ENCODE measurements at places on chromosomes 7 and 10. TPM values are rescaled to one million over a fixed set of nuclear protein-coding genes. Genes with fewer than 3 reads are reported as not detected.

DNA sequence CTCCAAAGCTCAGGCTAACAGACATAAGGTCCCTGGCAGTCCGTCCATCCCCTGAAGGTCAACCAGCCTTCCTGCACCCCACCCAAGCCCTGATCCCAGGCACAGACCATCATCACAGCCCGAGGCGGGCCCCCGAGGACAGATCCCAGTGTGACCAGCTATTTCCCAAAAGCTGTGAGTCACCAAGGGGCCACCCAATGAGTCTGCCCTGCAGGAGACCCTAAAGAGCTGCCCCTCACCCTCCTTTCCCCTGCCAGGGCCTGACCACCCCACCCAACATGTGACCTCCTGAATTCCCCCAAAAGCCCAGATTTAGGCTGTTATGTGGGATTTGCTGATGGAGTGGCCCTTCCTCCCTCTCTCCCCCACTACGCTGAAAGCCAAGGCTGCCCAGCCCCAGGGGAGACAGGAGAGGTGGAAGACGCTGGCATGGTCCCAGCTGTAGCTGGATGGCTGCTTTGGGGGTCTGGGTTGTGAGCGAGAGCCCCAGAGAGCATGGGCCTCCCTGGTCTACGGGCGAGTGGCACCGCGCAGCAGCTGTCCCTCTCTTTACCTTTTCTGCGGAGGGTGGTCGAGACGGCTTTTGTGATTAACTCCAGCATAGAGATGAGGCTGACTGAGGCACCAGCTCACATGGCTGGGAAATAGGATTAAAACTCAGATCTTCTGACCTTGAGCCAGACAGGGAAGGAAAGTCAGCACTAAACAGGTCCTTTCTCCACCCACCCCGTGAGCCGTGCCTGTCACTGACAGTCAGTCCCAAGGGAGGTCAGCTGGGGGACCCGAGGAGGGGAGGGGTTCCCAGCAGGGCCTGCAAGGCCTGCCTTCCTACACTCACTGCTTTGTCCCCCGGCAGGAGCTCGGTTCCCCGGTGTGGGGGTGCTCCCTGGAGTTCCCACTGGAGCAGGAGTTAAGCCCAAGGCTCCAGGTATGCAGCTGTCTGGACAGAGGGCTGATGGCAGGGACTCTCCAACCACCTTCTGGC is 16.7 kb downstream of the ELN start:
- no peak for DNase-seq

DNA sequence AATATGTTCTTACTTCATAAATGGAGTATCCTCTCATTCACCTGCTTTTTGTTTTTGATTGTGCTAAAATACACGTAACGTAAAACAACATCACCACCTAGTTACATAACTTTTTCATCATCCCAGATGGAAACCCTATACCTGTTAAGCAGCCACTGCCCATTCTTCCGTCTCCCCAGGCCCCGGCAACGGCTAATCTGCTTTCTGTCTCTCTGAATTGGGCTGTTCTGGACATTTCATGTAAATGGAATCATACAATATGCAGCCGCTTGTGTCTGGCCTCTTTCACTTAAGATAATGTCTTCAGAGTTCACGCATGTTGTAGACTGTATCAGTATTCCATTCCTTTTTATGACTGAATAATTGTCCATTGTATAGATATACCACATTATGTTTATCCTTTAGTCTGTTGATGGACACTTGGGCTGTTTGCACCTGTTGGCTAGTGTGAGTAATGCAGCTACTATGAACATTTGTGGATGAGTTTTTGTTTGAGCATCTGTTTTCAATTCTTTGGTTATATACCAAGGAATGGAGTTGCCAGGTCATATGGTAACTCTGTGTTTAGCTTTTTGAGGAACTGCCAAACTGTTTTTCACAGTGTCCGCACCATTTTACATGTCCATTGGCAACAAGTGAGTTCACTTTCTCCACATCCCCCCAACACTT is 14.1 kb upstream of the SUN1 start:
- DNase-seq = no peak

GRCh38 chr7:27303026-27303425 is 60.4 kb downstream of the EVX1 start:
- DNase-seq = no peak

GRCh38 chr7:74012842-74013249 is 15.1 kb upstream of the ELN start:
- no peak for DNase-seq

GRCh38 chr10:124002391-124003069 is 90.9 kb downstream of the CHST15 start:
- no peak for DNase-seq

DNA sequence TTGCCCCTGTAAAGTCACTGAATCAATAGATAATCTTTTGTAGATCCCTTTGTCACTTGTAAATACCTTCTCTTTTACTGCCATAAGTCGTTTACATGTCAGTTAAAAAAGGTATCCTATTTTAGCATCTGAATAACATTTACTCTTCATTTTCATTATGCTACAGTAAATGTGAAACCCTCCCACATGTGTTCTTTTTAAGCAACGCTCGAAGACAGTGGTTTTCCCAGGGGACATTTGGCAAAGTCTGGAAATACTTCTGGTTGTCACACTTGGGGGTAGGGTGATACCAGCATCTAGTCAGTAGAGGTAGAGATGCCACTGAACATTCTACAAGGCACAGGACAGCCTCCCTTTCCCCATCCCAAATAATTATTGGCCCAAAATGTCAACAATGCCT is 23.7 kb downstream of the ATAD1 start:
- no peak for DNase-seq

DNA sequence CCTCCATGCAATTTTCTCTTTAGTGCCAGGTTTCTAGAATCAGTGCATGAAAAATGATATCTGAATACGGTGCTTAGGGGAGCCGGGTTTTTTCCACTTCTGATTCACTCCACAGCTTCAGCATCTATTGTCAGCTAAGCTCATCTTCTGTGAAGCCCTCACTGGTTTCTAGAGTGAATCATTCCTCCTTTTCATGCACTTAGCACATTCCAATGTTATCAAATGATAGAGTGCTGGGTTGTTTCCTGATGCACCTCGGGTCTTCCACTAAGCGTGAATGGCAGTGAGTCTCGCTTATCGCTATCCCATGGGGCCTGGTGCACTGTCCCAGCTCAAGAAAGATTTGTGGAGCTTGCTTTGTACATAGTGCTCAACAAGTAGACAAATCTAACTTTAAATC is 170.9 kb upstream of the RHEB start:
- DNase-seq = no peak

- no peak for DNase-seq
Observed at GRCh38 chr10:103605359-103606096, 112.0 kb downstream of the NEURL1 start.

DNA sequence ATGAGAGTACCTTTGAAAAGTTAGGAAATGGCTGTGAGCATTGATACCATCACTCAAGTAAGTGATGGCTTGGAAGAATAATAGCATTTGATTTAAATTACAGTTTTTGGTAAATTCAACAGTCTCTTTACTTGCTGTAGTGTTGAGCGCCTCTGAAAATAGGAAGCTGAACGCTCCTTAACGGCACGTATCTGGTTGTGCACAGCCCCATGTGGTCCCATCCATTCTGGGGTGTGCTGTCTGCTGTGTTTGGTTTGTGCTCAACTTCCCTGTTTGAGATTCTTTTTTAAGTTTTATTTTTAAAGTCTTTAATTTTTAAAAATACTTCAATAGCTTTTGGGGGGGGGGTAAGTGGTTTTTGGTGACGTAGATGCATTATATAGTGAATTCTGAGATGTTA is 51.5 kb downstream of the DNAJB6 start:
- DNase-seq = no peak

DNA sequence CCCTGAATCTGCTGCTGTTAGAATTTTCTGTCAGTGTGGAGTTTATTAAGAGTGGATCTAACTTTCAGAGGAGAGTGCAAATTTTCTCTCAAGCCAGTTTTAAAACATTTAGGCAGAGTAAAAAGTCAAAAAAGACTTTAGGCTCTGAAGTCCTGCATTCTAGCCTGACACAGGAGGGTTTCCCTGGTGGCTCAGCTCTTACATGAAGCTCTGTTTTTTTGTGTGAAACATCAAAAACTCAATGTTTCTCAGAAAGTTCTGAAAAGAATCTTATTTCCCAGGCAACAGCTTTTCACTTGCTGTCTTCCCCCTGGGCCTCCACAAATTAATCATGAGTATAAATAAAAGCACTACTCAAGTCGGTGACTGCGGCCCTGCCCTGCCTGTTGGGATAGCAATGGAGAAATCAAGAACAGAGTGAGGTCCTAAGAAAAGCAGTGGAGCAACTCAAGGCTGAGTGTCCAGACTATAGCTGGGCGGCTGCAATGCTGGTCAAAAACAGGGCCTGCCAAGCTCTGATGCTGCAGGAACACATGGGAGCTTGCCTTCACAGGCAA is 22.3 kb upstream of the WDR11 start:
- no peak for DNase-seq

GRCh38 chr7:45704683-45705016 is 130.5 kb downstream of the ADCY1 start:
- no peak for DNase-seq

DNA sequence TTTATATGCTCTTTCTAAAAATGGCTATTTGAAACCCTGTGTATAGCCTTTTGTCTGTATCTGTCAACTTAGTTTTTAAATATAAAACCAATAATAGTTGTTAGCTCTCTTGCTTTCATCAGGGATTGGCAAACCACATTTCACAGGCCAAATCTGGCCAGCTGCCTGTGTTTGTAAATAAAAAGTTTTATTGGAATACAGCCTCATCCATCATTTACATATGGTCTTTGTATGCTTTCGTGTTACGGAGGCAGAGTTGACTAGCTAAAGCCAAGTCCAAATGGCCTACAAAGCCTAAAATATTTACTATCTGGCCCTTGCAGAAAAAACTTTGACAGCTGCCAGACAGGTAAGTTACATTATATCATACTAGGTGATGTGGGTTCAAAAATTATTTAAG is 235.0 kb downstream of the BICC1 start:
- DNase-seq = no peak

- no peak for DNase-seq
Observed at GRCh38 chr10:130025811-130026485, 61.9 kb upstream of the EBF3 start.

DNA sequence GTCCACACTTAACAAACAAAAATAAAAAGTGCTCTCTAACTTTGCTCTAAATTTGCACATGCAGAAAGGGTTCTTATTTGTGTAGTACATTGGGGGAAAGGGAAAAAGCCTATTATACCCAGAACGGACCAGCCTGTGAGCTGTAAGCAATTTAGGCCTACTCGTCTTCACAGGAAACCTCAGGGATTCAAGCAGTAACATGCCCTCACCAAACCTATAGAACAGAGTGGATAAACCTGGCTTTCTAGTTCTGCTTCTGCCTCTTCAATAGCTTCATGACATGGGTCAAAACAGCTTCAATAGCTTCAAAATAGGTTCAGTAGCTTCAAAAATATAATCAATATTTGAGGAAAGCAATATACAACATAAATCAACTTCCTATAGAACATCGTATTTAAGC is 163.7 kb downstream of the ARL4A start:
- DNase-seq = no peak

GRCh38 chr7:135736586-135737305 is 8.8 kb upstream of the SLC13A4 start:
- no peak for DNase-seq

GRCh38 chr10:116630020-116630419 is 9.3 kb downstream of the PNLIPRP2 start:
- DNase-seq = no peak

PDZD8 gene
- polyA plus RNA-seq = 11.1 TPM

STEAP2 gene
- 2.1 TPM for polyA plus RNA-seq

TDRD1 gene
- polyA plus RNA-seq = not detected

RHBDD2 gene
- 367 TPM for polyA plus RNA-seq

FZD1 gene
- polyA plus RNA-seq = 14.4 TPM

H2BK1 gene
- polyA plus RNA-seq = not detected

Data from brain (organoid and tissue), 16 donors.